ENCODE measurements at places on chromosomes 1 and 21.

DNA sequence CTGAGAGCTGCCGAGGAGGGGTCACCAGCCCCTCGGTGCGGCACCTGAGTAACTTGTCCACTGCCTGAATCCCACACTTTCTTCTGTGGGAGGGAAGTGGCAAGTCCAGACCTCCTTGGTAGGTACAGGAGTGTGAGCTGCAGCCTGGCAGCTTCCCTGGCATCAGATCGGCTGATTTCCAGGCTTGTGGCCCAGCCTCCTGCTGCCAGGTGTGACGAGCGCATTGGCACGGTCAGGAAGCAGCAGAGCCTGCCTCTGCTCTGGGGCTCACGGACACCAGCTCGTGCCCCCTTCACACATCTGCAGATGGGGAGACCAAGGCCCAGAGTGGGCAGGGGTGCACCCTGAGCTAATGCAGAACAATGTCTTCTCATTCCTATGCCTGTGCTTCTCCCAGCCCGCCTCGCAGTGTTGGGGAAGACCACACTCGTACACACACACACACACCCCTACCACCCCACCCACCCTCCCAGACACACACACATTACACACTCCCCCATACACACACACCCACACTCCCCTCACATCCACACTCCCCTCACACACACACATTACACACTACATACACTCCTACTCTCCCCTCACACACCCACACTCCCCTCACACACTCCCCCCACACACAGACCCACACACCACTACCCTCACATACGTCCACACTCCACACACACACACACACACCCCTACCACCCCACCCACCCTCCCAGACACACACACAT, 33.1 kb upstream of the SELENON start:
- DNase-seq = no peak

DNA sequence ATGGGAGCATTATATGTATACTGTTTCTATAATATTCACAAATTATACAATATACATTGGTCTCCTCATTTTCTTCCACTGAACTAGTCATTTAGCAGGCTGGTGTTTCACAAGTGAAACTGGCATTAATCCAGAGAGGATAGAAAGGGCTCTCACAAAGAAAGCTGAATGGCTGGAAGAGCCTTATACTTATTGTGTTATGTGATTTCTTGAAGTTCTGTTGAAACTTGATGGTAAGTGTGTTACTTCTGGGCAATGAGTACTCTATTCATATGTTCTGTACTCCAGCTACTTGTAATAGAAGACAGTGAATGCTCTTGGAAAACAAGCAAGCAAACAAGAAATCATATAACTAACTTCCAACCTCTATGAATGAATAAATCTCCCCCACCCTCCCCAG, 14.9 kb downstream of the STX12 start:
- DNase-seq = no peak

DNA sequence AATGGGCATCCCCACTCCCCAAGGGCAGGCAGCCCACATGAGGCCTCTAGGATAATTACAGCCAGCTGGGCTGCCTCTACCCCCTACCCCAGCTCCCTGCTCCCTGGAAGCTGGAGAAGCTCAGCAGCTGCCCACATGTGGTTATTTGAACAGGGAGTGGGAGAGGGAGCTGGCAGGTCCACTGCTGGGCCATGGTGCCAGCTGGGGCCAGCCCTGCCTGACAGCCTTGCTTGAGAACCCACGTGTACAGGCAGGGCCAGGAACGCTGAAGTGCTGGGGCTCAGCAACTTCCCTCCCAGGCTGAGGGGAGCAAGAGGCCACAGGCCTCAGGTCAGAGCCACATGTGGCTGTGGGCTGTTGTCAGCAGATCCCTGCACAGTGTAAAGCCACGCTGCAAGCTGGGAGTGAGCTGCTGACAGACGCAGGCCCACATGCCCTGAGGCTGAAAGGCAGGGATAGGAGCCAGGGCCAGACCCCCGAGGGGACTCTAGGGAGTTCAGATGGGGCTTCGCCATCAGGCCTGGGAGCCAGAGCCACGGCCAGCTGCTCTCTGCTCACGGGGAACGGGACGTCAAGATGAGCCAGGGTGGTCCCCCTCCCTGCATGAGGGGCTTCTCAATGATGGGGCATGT, 129.0 kb downstream of the SYF2 start:
- DNase-seq = no peak

DNA sequence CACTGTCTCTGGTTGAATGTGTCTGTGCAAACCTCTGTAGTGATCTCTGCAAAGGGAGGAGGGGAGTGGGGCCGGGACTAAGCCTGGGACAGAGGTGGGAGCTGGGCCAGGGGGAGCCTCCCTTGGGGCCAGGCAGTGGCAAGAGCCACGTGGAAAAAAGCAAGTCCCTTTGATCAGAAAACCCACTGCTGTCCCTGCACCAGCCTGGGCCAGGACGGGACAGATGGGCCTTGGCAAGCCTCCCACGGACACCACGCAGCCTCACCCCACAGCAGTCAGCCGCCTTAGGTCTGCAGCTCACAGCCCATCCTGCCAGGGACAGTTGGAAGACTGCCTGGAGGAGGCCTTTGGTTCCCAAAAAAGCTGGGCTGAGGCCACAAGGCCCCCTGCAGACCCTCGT, 11.7 kb upstream of the TRAPPC10 start:
- DNase-seq = no peak

DNA sequence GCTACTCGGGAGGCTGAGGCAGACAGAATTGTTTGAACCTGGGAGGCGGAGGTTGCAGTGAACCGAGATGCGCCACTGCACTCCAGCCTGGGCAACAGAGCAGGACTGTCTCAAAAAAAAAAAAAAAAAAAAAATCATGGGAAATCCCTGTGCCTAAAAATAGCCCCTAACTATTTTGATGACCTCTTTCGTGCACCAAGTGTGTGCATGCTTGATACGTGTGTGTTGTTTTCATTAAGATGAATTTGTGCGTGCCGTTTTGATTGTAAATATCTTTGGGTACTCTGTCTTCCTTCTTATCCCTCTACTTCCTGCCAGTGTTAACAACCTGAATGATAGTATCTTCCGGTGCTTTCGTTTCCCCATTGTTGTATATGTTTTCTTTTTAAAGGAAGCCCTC, 9.8 kb downstream of the CACYBP start:
- DNase-seq = no peak

GRCh38 chr1:248892590-248892989, 13.4 kb upstream of the PGBD2 start:
- DNase-seq = no peak
